NCI-H774 (cell line): ENCODE measurements at places on chromosomes 3 and 15.

- no peak for DNase-seq
Observed at GRCh38 chr3:72559385-72559784, 288.9 kb downstream of the SHQ1 start.

DNA sequence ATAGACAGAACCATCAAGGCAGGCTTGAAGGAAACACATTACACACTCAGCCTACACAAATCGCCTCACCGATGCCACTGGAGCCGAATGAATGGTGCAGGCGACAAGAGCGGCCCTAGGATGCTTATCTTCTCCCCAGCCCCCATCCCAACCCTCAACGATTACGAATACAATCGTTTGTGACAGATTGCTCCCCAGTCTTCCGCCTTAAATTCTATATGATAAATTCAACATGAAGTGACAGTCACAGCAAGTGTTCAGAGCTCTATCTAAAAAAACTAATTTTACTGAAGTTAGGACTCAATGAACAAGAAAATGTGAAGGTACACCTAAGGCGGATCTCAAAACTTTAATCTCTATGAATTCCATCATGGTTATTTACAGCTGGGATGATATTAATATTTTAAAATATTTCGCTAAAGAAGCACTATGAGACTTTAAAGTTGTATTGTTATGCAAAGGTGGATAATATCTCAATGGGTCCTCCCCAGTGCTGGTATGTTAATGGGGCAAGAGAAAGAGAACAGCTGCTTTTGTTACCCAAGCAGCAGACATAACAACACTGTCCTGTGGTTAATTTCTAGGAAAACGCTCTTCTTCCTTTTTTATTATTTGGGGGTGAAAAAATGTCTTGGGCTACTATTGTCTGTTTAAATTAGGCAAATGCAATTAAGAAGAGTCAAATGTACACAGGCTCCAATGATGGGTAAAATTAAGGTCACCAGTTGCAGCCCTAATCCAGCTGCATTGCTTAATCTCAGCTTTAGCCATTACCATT lies 147.6 kb upstream of the NR2F2 start:
- no peak for DNase-seq

DNA sequence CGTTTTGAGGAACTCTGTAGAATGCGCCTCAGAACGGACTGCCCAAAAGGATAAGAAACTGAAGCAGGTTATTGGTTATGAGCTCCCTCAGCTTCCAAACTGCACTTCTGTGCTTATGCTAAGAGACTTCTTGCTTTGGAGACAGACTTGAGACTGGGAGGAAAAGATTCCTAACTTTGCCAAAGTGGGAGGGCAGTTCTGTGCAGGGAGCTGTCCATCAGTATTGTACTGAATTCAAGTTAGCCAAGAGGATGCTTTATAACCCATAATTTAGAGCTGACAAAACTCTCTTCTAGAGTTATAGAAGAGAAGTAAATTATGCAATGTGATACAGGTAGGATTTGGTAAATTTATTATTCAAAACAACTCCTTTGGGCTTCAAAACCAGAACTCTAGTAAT lies 519.8 kb upstream of the GBE1 start:
- DNase-seq, result no peak

- no peak for DNase-seq
Observed at GRCh38 chr3:124697302-124697701, 33.0 kb upstream of the UMPS start.

DNA sequence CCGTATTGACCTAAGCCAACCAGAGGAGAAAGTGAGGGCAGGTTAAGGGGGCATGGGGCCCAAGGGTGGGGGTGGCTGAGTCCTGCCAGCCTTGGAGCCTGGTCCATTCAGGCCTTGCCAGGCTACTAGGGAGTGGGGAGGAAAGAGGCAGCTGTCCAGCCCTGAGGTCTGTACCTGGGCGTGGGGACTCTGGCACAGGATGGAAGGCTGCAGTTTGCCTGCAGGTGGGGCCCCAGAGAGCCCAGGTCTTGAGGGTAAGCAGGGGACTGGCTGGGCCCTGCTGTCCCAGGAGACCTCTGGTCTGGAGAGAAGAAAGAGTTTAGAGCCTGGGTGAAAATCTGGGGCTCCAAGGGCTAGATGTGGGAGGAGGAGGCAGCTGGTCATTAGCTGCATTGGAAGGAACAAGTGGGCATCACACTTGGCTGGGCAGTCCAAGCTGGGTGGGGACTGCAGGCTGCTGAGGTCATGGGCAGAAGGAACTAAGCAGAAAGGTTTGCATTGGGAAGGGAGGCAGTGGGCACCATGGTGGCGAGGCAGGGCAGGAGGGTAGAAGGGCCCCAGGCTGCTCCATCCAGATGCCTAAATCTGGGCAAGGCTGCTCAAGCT lies 108.4 kb downstream of the OXNAD1 start:
- DNase-seq, result no peak

DNA sequence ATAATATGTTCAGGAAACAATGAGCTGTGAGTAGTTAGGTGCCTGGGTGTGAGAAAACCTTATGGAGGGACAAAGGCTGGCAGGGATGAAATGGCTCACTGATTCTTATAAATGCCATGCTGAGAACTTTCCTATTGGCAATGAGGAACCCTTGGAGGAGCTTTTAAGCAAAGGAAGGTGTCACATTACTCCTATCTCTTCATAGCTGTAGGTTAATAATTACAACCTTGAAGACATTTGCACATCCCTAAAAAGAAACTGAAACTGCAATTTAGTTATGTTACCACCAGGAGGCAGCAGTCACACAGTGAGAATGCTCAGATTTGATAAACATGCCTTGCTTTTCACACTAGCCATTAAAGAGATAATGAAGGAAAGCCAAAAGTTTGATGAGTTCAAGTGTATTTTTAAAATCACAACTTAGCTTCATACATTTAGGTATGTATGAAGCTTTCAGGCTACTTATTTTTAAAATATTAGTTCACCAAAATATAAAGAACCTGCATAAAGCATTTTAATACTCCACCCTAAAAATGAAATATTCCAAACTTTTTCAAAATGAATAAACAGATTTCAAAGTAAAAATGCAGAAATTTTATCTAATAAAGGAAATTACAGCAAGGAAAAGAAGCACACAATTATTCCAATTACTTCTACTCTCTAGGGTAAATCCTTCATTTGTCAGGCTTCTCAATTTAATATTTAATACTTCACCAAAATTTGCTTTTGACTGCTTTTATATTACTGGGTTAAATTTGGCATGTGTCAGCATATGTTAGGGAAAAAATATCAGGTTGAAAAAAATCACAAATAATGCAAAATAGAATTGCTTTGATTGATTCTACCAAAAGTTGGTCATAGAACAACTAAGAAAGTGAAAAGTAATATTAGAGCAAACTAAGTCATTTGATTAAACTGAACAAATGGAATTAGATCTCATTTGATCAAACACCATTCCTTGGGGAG lies 136.9 kb upstream of the SLC2A2 start:
- no peak for DNase-seq

DNA sequence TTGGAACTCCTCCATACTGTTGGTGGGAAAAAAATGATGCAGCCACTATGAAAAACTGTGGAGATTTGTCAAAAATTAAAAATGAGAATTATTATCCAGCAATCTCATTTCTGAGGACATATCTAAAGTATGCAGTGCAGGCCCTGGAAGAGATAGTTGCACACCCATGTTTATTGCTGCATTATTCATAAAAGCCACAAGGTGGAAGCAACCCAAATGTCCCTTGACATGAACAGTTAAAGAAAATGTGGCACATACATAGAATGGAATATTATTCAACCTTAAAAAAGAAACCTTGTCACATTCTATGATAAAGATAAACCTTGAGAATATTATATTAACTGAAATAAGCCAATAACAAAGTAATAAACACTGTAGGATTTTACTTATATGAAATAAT lies 80.9 kb upstream of the ARHGEF26 start:
- no peak for DNase-seq

GRCh38 chr3:46089237-46090011 lies 62.1 kb upstream of the XCR1 start:
- DNase-seq, result no peak

DNA sequence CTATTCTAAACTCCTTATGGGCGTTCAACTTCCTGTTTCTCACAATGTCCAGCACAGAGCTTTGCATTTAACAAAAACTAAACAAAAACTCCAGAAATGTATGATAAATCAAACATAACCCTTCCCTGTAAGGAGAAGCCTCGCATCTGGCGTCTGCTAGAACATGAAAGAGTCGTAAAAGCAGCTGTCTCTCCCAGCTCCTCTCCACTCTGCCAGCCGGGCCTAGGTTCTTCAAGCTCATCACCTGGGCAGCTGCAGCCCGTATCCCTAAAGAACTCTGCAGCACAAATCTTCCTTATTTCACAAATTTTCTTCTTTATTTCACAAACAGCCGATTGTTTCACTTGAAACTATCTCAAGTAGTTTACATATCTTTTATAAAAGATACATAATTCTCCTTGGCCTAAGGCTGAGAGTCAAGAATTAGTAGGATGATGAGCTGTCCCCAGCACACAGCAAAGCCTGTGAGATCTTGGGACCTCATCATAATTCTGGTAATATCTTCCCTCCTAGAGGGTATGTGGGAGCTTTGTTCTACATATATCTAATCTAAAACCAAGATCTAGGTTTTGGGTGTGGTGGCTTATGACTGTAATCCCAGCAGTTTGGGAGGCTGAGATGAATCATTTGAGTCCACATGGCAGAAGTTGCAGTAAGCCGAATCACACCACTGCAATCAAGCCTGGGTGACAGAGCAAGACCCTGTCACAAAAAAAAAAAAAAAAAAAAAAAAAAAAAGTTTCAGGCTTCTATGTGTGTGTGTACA lies 35.3 kb downstream of the ANXA2 start:
- DNase-seq, result no peak

DNA sequence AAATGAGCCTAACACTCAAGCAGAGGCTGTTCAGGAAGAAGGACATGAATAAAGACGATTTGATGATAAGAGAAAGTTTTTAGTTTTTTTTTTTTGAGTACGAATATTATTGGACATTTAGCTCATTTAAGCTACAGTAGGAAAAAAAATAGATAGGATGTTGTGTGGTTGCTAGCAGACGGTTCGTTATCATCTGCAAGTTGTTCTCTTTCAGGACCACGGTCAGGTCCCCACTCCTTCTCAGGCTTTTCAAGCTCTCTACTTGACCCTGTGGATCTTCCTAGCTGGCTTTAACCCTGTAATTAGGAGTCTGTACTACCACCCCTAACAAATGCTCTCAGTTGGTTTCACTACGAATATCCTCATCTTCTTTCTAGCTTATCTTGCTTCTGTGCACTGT lies 1.1 kb downstream of the KCNH8 start:
- DNase-seq, result no peak

DNA sequence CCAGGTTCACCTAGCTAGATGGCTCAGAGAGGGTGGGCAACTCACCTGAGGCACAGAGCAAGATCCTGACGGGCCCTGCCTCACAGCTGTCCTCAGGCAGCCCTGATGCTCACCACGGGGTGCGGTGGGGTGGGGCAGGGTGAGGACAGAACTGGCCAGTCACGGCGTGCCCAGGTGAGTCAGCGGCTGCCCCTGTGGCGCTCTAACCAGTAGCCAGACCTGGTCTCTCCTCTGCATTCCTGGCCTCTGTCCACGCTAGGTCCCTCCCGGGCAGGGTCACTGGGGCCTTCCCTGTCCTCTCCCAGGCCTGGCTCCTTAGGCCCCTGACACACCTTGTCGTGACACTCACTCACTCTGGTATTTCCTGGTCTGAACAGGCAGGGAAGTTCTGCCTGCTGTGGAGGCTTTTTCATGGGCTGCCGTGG lies 901 bp downstream of the ALS2CL start:
- no peak for DNase-seq

DNA sequence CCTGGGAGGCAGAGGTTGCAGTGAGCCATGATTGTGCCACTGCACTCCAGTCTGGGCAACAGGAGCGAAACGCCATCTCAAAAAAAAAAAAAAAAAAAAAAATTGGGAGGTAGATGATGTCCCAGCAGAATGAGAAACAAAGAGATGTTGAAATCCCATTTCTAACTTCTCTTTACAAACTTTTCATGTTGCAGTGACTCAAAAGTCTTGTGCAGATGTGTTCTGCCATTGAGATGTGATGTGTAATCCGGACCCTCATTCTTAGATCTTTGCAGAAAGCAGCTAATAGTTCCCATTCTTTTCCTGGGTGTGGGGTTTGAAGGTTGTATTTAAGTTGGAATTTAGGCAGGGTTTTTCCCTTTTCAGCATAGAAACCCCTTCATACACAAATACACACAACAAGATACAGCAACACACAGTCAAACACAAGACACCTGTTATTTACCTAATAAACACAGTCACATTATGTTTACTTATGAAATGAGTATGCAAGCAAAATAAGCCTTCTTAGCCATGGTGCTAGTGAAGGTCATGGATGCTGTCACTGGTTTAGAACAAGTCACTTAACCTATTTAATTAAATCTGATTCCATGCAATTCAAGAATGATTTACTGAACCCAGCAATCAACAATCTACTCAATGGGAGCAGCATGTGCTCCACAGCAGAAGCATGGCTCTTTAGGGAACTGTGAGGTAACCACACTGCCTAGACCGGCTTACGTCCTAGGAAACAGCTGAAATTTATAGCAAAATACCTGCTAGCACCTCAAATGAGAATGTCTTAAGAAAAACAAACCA lies 14.9 kb downstream of the SIAH2 start:
- DNase-seq, result peak; percentile 81

DNA sequence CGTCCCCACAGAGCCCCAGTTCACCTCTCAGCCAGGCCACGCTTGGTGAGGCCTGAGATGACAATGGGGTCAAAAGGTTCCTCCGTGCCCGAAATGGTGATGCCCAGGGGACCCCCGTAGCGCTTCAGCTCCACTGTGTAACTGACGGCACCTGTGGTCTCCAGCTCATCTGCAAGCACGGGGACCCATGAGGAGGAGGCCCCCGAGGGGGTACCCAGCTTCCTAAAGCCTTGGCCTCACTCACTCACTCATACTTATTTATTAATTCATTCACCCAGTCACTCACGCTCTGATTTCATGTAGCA lies 30.4 kb downstream of the GRIP2 start:
- no peak for DNase-seq

GRCh38 chr3:59424268-59425010 lies 374.6 kb upstream of the CFAP20DC start:
- no peak for DNase-seq

DNA sequence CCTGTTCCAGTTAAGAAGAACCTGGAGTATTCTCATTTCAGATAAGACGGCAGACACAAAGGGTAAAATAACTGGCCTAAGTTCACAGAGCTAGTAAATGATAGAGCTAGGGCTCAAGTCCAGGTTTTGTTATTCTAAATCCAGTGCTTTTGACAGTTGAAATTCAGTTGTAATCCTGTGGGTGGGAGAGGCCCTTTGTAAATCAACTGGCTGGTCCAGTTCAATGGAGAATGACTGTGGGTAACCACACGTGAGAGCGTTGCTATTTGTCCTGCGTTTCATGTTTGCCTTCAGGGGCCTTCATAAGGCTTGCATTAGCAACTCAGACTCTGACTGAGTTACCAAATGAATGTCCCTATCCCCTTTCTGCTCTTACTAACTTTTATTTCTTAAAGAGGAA lies 24.2 kb upstream of the CD96 start:
- DNase-seq, result no peak

GRCh38 chr15:27723821-27724220 lies 375.3 kb downstream of the OCA2 start:
- DNase-seq, result no peak

- DNase-seq, result no peak
Observed at GRCh38 chr15:70851889-70852288, 2.1 kb downstream of the LARP6 start.
